Fibroblast of skin of left biceps (primary cell): ENCODE measurements at places on chromosomes 6 and 20.

DNA sequence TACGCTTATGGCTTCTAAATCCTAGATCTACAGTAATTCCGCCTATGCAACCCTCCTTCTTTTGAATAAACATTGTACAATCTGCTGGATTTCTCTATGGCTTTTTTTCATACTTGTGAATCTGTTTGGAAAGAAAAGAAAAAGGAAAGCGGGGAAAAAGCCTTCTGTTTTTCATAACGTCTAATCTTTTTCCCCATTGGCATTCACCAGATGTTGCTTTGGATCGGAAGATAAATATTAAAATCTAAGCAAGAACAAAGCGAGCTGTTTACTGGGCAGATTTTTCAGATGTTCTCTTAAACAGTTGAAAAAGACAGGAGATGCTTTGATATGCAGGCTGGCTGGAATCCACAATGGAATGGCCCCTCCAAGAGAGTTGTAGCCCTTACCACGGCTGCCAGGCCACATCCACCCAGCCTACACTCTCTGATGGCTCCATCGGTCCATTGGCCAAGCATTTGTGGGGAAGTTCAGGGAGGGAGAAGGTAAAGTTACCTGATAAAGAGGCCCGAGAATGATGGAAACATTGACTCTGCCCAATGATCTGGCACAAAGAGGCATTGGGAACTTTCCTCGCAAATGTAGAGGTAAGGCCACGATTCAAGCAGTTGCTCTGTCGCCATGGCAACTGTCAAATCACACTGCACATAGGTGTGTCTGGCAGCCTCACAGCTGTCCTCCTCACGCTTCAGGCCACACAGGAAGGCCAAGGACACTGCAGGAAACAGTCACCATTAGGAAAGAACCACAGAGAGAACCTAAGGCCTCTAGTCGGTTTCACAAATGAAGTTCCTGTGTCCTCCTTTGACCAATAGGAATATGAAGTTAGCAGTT lies 70.3 kb downstream of the PKHD1 start:
- no peak for DNase-seq

GRCh38 chr20:24795436-24795835 lies 153.6 kb upstream of the CST7 start:
- no peak for DNase-seq

DNA sequence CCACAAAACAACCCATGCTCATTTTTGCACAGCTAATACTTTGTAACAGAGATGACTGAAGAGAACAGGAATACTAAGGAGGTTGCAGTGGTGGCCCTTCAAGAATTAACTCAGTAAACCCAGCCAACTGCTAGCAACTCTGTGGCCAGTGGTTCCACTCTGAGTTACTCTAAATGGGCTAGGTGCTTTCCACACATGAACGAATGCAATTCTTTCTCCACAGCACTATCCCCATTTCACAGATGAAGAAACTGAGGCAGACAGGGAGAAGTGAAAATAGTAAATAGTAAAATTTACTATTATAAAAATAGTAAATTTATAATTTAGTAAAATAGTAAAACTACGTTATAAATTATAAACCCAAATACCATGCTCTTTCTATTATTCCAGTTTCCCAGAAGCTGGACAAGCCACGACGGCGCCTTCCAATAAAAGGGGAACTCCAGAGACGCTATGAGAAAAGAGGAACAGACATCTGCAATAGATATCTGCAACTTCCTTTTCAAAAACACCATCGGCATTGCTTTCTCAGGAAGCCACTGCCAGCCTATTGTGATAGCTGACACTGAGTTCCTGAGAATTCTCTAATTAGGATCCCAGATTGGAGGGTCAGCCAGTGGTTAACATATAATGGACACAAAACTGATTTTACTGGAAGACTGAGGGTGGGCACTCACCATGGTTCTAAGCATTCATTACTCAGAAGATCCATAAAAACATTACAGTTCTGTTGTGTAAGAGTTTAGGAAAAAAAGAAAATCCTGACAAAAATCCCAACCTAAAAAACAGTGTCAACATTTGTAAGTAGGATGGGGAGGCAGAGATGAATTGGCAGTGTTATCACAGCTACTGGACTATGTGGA lies 16.2 kb downstream of the FKBP1A start:
- DNase-seq: no peak

GRCh38 chr20:25865715-25866656 lies 169.3 kb upstream of the ZNF337 start:
- no peak for DNase-seq

GRCh38 chr20:50181344-50181743 lies 9.3 kb upstream of the CEBPB start:
- DNase-seq: no peak

GRCh38 chr6:24936641-24937317 lies 1.0 kb upstream of the RIPOR2 start:
- no peak for DNase-seq

DNA sequence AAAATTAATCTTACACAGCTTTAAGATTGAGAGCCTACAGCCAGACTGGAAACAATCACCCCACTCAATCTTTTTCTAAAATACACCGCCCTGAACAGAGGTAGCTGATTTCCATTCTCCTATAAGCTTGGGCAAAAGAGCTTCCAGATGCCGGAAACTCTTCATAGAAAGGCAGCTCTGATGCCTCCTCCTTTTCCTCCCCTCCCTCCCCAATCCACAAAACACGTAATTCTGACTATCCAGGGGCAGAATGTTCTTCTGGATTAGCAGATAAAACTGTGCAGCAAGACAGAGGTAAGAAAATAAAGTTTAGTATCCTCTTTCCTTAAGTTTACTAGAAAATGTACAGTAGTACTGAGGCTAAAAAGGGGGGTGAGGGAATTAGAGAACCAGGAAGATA lies 15.8 kb downstream of the ADNP start:
- DNase-seq: no peak

DNA sequence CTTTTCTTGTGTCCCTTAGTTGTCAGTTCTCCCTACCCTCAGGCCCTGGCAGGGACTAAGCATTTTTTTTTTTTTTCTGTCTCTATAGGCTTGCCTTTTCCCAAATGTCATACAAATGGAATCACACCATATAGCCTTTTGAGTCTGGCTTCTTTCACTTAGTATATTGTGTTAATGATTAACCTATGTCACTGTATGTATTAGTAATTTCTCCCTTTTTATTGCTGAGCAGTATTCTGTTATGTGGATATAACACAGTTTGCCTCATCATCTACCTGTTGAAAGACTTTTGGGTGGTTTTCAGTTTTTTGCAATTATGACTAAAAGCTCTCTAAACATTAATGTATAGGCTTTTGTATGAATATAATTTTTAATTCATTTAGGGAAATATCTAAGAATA lies 16.0 kb upstream of the FBXO30 start:
- no peak for DNase-seq

DNA sequence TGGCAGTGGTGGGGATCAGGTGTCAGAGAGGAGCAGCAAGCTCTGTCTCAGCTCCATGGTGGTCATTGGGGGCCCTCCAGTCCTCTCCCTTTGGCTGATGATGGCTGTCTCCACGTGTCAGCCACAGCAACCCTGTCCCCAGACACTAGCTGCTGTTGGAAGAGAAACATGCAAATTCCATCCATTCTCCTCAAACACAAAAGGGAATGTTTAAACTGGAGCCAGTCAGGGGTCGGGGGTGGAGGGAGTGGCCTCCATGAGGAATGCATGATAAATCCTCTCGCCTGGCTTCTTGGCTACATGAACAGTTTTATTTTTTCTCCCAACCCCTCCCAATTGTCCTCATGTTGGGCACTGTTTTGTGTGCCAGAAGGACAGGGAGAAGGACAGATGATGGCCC lies 86.4 kb downstream of the EDN3 start:
- DNase-seq: no peak

DNA sequence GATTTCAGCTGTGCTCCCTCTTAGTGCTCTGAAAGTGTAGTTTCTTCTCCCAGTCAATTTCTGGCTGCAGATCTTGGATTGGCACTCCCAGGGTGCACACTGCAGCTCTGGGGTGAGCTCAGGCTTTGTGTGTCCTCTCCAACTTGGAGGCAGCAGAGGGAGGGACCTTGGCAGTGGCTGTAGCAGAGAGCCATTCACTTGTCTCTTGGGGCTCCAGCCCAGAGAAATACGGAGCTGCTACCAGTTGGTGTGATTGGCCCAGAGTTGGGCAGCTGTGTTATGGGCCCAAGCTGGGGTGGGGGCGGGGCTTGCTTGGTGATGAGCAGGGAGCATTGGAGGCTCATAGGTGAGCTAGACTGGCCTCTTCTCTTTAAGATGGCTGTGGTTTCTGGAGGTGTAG lies 65.9 kb downstream of the KLHL32 start:
- no peak for DNase-seq

- DNase-seq: no peak
These were observed 1846.5 kb upstream of the DEFB115 start for GRCh38 chr20:29410806-29411457.

GRCh38 chr6:159976686-159977254 lies 7.9 kb downstream of the IGF2R start:
- DNase-seq: no peak

DNA sequence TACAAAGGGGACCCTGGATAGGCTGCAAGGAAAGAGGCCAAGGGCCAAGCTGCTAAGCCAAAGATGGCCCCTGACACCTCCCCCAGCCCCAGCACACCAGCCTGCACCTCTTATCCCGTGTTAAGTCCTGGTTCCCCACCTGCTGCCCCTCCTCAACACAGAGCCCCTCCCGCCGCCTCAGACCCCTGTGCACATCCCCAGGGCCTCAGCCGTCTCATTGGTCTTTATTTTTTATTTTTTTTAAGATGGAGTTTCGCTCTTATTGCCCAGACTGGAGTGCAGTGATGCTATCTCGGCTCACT lies 37.1 kb upstream of the MDFI start:
- no peak for DNase-seq

DNA sequence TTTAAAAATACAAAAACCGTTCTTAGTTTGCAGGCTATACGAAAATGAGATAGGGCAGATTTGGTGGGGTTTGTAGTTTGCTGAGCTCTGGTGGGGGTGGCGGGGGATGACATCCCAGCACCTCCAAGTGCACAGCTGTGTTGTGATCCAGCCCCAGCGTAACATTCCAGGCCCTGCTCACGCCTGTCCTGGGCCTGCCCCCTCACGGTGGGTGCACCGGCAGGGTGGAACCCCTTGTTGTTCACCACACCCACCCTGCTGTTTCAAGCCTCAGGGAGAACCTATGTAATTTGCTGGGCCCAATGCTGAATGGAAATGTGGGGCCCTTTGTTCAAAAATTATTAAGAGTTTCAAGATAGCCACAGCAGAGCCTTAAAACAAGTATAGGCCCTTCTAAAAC lies 25.0 kb downstream of the ARMC2 start:
- DNase-seq: no peak

DNA sequence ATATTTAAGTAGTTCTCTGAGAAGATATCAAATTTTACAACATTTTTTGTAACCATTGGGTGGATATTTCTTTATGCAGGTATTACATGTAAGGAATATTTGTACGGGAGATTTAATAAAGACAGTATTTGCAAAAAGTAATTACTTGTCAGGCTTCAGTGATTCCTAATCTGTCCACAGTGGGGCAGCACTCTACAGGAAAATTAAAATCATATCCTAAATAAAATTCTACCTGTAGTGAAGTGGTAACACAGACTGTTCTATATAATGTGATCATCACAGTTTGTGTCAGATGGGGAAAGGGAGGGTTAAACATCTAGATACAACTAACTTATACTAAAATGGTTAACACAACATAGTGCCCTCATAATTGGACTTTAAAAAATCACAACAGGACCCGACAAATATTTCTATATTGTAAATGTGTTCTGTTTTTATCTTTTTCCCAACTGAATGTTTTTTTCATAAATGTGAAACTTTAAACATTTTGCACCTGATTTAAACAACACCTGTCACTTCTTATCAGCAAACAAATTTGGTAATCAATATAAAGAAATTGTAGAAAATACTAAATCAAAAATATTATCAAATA lies 145.6 kb upstream of the MANEA start:
- no peak for DNase-seq

- no peak for DNase-seq
These were observed 20.8 kb upstream of the SLC35D3 start for GRCh38 chr6:136901212-136901784.

- no peak for DNase-seq
These were observed 25.1 kb downstream of the TOX2 start for GRCh38 chr20:43939762-43940121.

DNA sequence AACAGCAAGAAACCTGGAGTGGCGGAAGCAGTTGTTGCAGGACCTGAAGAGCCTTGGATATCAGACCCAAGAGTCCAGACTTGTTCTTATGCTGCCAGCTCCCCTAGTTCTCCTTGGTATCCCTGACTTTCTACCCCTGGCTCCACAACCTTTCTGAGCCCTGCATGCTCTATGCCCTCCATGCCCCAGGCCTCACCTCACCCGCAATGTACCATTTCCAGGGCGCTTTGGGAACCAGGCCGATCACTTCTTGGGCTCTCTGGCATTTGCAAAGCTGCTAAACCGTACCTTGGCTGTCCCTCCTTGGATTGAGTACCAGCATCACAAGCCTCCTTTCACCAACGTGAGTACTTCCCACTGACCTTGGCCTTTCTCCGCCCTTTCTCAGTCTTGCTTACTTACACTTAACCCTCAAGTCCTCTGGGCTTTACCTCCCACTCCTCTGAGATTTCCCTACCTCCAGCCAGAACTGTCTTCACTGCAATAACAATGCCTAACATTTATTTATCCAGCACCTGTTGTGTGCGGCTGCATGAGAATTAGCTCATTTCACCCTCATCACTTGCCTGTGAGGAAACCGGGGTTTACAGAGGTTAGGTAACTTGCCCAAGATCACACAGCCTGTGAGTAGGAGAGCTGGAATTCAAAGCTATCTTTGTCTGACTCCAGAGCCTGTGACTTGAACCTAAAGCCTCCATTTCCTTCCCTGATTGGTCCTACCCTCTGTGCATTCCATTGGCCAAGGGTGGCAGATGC lies 2.3 kb downstream of the POFUT1 start:
- DNase-seq: no peak

DNA sequence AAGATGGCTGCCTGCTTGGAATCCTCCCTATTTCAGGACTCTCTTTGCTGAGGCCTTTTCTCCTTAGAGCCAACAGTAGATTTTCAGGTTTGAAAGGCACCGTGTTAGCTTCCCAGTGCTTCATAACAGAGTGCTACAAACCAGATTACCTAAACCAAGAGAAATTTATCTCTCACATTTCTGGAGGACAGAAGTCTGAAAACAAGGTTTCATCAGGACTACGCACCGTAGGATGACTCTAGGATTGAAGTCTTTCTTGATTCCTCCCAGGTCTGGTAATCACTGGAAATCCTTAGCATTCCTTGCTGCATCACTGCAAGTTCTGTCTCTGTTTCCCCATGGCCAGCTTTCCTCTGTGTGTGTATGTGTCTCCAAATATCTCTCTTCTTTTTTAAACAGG lies 508.4 kb upstream of the GJE1 start:
- no peak for DNase-seq

GRCh38 chr20:62550087-62550632 lies 74.4 kb upstream of the GATA5 start:
- DNase-seq: no peak

DNA sequence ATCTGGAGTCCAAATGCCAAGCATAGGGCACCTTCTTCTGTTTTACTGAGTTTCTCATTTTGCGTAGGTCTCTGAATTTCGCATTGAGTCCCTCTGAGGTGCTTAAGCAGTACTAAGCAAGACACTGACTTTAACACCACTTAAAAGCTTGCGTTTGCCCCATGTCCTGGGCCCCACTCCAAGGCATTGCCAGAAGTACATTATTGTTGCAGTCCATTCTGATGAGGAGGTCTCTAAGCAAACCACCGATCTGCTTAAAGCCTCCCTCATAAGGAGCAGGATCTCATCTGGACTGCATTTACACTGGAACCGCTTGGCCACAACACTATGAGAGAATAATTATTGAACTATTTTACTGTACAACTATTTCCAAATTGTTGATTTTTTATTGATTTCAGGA lies 16.3 kb downstream of the BMP2 start:
- no peak for DNase-seq
